ENCODE measurements at places on chromosomes 7 and 10.

DNA sequence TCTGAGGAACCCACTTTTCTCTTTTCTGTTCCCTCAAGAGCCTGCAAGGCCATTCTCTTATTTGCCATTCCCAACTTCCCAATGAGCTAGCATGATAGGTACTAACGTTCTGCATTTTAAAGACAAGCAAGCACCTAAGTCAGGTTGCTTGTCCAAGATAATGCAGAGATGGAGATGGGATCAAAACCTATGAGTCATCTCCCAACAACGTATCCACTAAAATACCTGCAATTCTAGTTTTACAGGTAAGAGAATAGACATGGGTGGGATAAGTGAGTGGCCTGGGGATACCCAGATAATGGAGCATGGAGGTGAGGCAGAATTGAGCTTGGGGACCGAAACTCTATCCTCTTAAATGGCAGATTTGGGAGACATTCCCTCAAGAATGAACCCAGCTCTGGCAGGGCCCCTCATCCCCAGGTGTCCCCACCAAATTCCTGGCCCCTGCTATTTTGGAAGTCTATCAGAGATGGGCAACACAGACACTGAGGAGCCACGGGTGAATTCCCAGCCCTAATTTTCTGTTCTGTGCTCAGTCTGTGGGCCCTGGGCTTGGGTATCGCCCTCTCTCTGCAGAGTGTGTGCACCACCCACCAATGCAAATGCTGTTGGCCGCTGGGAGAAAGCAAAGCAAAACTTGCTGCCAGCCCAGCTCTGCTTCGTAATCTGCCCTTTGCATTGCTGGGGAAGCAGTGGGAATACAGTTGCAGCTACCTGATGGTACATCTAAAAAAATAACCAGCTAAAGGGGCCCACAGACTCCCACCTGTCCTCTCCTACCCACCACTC is 98.3 kb downstream of the KCNMA1 start:
- DNase-seq = no peak

DNA sequence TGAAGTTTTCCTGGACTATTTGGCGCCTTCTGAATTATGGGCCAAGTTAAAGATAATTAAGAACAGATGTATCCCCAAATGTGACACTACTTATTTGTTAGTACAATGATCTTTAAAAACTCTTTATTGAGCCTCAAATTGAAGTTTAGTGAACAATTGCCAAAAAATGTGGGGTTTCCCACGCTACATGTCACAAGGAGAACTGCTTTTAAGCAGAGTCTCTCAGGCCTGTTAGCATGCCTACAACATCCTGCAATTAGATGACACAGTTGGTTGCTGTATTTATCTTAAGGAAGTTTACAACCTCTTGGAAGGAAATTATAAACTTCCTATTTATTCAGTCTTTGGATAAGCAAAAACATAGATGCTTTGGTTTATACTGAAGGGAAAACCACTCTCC is 733.0 kb downstream of the TNS3 start:
- DNase-seq = no peak

DNA sequence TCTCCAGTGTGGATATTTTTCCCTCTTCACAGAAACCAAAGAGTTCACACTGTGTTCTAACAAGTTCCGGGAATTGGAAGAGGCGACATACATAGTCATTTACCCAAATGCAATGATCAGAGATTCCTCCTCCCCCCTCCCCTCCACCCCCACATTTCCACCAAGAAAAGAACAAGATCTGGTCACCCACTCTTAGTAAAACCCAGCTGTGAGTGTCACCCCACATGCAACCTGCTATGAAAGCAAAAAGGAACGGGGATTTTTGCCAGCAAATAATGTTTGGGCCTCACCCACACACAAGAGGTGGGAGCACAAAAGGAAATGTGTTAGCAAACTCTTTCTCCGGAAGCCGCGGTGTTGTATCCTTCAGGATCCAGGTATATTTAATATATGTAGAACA is 745.0 kb upstream of the AUTS2 start:
- no peak for DNase-seq

- DNase-seq = no peak
These were observed 19.7 kb upstream of the SHH start for GRCh38 chr7:155831807-155832524.

DNA sequence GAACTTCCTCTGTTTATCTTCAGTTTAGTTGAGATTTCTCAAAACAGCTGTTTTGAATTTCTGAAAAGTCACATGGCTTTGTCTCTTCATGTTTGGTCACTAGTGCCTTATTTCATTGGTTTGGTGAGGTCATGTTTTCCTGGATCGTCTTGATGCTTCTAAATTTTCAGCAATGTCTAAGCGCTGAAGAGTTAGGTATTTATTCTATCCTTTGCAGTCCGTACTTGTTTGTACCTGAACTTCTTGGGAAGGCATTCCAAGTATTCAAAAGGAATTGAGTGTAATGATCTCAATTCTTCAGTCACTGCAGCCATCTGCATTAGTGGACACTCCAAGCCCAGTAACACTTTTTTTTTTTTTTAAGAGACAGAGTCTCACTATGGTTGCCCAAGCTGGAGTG is 67.7 kb downstream of the HERC4 start:
- no peak for DNase-seq

- no peak for DNase-seq
These were observed 102.1 kb upstream of the MAGI2 start for GRCh38 chr7:79555571-79555970.

GRCh38 chr7:102992509-102992937 is 79.7 kb downstream of the LRRC17 start:
- DNase-seq = no peak

- DNase-seq = no peak
These were observed 15.5 kb upstream of the ANK3 start for GRCh38 chr10:60405172-60405571.

GRCh38 chr7:115494529-115495147 is 535.9 kb downstream of the TFEC start:
- no peak for DNase-seq

- DNase-seq = no peak
These were observed 435.4 kb downstream of the SUGCT start for GRCh38 chr7:40570223-40570622.

GRCh38 chr7:54823776-54824175 is 64.8 kb upstream of the SEC61G start:
- DNase-seq = no peak

GRCh38 chr7:113161050-113161449 is 42.7 kb upstream of the SMIM30 start:
- DNase-seq = no peak

DNA sequence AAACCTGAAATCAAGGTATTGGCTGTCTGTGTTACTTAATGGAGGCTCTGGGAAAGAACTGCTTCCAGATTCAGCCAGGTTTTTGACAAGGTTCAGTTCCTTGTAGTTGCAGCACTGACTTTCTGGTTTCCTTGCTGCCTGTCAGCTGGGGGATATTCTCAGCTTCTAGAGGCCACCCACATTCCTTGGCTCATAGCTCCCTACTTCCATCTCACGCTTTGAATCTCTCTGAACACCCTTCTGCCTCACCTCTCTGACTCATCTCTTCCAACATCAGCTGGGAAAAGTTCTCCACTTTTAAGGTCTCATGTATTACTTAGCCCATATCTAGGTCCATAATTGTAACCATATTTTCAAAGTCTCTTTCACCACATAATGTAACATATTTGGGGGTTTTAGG is 22.9 kb upstream of the GPR22 start:
- no peak for DNase-seq

DNA sequence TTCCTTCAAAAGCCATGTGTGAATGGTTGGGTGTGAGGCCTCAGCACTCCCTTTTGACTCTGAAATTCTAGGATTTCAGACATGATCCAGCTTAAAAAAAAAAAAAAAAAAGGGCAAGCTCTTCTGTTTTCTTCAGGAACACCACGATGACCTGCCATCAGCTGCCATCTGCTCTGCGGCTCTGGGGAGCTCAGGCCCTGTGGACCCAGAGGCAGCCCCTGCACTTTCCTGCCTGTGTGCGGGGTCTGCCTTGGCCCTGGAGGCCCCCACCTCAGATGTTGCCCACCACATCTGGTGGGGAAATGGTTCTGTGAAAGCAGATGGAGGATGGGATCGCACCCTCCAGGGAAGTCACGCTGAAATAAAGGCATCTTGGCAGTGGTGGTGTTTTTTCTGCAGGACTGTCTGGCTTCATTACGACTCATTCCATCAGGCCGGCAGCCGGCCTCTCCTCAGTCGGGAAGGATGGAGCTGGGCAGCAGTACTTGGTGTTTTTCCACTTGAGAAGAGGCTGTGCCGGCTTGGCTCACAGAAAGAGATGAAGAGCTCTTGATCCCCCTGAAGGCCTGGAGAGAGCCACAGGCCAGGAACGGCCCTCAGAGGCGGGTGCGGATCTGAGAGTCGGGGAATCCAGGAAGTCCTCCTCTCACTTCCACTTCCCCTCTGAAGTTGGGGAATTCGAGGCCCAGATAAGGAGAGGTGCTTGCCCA is 66.1 kb upstream of the AQP1 start:
- DNase-seq = no peak

DNA sequence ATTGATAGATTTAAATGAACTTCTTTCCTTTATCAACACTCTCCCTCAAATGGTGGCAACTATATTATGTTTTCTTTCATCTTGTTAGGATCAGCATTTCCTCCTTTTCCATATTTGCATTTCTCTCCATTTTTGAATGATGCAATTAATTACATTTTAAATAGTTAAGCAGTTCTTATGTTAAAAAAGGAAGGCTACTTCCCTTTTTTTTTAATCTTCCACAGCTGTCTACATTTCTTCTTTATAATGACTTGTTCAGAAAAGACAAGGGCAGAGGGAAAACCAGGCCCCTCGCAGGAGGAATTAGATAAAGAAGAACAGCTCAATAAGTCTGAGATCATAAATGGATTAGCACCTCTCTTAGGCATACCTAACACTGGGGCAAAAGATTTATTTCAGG is 208.9 kb downstream of the ARL4A start:
- no peak for DNase-seq

GRCh38 chr10:119670717-119671116 is 19.5 kb downstream of the BAG3 start:
- DNase-seq = no peak

GRCh38 chr10:109773288-109774120 is 149.8 kb downstream of the XPNPEP1 start:
- no peak for DNase-seq

DNA sequence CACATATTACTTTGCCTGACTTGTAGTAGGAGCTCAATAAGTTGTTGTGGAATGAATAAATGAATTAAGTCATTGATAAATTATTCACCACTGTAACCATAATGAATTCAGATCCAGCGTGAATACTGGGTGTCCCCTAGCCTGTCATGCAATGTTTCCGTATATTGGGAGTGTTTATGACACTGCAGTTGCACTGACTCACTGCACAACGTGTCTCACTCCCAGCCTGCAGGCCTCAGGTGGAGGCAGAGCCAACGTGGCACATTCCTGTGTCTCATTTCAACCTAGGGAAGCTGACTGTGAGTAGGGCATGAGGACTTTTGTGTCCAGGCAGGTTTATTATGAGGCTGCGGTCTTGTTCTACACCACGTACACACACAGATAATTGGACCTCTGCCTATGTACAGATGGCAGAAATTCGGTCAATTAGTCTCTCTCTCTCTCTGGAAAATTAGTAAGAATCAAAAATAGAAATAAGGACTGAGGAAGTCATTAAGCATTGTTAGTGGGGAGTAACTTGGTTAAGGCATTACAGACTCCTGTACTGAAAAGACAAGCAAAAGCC is 299.1 kb upstream of the IGFBP3 start:
- DNase-seq = no peak

DNA sequence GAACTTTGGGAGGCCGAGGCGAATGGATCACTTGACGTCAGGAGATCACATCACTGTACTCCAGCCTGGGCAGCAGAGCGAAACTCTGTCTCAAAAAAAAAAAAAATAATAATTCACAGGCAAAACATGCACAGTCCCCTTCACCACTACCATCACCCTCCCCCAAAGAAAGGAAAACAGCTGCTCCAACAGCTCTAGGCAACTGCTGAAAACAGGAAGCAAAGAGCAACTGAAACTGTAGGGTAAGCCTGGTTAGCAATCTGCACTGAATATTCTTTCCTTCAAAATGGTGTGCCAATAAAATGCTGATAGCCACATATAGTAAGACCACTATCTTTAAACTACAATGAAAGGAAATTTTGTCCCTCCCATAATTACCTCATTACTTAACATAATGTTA is 11.8 kb downstream of the NT5C2 start:
- DNase-seq = no peak

DNA sequence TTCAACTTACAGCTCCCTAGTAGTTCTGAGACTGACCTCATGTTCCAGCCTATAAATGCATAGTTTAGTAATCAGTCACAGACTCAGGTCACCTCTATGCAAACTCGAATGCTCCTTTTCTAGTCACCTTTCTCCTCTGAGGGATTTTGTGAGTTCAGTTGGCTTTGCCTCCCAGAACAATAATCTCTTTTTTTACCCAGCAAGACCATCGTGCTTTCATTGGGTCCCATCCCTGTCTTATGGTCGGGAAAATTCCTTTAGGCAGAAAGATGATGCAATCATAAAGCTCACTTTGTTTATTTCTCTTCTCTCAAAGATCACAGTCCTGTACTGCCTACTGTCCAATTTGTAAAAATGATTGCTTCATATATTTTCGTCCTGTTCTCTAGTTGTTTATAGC is 38.4 kb downstream of the TWIST1 start:
- DNase-seq = no peak

GRCh38 chr7:70408477-70408876 is 723.5 kb upstream of the GALNT17 start:
- DNase-seq = no peak

DNA sequence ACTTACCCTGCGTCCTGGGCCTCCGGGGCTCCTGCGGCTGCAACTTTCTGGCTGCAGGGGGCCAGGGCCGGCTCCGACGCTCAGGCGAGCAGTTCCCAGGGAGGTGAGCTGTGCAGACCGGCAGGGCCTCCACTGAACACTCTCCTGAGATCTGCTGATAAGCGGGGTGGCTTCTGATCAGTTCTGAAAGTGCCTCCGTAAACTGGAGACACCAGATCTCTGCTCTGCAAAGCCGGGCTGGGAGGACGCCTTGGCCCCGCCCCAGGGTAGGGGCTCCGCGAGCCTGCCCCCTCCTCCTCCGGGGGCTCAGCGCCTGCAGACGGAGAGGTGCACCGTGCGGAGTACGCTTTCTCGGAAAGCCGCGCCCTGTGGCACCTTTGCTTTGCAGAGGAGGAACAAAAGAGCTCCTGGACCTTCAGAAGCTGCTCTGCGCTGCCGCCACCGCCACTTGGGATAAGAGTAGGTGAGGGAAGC is 141.3 kb upstream of the VKORC1L1 start:
- no peak for DNase-seq

- DNase-seq = no peak
These were observed 7.4 kb upstream of the CRYGN start for GRCh38 chr7:151447312-151447711.
